GM13976 (cell line): ENCODE measurements at places on chromosomes 5 and 9.

GRCh38 chr5:124022966-124023365 is 511.0 kb downstream of the CSNK1G3 start:
- no peak for DNase-seq

DNA sequence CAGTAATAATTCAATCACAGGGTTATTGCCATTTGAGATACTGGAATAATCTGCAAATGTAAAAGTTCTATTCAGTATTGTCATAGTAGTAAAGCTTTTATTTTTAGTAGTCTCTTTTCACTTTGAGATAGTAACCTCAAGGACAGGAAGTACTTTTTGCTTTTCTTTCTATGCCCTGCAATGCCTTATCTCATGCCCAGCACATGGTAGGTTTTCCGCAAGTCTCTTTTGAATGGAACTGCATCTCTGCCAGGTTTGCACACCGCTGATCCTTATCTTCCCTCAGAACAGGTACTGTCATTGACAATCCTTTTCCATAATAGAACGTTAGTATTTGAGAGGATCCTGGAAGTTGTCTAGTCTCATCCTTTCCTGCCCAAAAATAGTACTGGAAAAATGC is 91.8 kb upstream of the IFNK start:
- no peak for DNase-seq

DNA sequence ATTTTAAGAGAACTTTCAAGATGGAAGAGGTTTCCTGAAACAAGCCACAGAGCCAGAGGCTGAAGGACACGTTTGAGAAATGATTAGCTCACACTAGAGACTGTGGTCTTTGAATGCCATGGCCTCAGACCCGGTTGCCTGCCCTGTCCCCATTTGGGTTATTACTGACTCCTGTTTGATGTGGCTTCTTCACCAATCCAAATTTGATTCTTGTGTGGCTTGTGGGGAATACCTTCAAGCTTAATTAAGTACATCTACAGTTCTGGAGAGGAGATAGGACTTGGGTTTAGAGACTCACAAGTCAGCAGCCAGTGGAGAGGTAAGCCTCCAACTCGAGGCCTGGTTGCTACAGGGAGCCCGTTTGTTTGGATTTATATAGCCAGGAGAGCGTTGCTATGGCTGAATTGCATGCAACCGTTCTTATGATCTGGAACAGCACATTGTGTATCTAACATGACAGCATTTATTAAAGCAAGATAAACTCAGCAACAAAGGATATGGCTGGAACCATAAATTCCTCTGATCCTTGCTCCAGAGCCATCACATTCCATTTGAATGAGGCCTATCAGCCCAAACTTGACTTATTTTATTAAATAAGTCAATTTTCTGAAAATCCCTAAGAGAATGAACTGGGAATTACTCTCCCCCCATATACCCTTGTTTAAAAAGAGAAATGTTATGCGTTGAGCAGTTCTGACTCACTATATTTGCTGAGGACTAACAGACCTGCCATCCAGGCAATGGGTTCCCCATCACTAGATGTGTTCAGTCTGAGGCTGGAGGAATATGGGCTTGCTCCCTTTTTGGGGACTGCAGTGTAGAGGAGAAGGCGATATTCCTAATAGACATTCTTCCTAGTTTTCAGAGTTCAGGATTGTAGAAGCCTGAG is 88.4 kb upstream of the TNFSF8 start:
- no peak for DNase-seq

DNA sequence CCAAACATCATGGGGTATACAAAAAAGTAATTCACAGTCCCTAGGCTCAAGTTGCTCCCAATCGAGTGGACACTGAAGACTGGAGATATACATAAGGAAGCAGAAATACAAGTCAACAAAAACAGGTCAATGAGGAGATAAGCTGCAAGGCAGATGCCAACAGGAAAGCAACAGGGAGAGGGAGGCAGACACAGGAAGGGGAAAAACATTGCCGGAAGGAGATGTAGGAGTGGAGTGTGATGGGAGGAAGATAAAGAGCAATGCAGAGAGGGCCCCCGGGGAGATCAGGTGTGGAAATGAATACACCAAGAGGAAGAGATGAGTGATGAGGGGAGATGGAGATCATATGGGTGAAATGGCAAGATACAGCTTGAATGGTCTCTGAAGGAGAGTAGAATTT is 243.0 kb downstream of the RAB3C start:
- no peak for DNase-seq

- DNase-seq = no peak
Observed at GRCh38 chr5:172303572-172304335, 20.2 kb upstream of the UBTD2 start.

DNA sequence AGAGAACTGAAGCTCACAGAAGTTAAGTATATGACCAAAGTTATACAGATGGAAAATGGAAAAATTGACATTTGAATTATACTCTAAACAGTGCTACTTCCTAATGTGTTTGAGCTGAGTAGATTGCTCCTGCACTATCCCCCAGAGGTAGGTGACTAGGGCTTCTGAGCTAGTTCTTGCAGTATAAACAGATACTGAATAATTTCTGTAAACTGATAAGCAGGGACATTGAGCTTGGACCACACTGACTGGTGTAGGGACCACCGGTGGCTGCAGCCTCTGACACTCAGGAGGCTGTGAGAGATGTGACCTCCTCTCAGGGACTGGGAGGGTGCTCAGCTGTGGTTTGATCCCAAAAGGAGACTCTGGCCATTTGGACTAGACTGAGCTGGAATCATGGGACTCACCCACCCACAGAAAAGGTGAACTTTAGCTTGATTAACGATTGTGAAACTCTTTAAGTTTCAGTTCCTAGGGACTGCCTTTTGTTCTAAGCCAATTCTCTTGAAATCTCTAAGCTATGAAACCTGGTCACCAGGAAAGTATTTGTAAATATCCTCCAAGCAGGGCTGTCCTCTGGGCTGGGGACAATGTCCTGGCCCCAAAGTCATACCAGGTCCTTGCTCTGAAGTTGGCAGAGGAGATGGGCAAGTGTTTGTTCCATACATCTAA is 291.5 kb downstream of the SEC61B start:
- peak; percentile 50 for DNase-seq

DNA sequence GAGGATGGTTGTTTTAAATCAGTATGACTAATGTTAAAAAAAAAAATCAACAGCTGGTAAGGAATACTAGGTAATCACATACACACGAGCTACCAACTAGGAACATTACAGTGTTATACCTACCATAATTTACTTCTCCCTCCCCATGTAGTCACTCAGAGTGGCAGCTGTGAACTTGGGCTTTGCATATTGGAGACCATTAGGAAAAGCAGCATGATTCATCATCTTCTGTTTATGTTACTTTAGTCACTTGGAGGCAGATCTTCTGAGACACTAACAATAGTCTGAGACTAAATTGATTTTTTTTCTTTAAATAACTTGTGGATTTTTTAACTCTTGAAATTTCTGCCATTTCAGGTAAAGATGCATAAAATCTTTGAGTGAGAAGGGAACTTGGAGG is 141.5 kb upstream of the NR4A3 start:
- DNase-seq = no peak

- DNase-seq = no peak
Observed at GRCh38 chr5:147763791-147764525, 18.6 kb downstream of the JAKMIP2 start.

DNA sequence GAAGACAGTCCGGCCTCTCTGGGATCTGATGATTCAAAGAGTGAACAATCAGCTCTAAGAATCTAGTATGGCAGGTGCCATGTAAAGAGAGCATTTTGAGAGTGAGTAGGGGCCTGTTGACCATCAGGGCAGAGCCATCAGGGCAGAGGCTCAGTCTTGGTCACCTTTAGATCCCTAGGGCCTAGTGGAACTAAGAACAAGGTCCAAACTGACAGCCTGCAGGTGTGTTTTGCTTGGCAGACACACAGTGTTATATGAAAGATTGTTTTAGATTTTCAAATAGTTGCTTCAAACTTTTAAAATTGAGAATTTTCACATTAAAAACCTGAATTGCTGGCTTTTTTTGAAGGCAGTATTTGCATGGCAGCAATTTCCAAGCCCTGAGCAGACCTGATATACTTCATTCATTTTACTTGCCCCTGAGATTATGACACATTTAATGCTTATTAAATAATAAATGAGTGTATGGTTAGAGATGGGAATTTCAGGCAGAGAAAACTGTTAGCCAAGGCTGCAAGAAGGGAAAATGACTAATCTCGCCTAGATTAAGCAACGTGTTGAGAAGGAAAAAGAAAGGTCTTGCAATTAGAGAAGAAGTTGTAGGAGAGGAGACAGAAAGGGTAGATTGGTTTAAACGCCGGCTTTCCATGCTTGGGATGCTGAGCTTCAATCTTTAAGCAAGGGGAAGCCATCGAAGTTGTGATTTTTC is 279.6 kb downstream of the ARRDC3 start:
- no peak for DNase-seq
